ENCODE measurements at places on chromosomes 2 and 18. TPM values are rescaled to one million over a fixed set of nuclear protein-coding genes. Genes with fewer than 3 reads are reported as not detected.

DNA sequence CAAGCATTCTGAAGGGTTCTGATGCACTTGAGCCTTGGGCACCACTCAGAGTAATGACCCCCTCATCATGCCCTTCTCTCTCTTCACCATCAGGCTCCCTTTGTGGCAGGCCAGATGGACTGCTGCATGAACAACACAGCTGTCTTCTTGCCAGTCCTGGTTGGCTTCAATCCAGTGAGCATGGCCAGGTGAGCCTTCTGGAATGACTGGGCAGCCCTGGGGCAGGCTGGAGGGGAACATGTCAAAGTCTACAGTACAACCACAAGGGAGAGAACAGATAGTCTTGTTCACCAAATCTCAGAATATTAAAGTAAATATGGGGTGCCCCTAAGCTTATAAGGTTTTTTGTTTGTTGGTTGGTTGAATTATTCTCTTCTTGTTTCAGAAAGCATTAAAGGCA, 4.4 kb downstream of the GCKR start:
- DNase-seq: no peak

GRCh38 chr18:58670404-58671110, 708 bp upstream of the MALT1 start:
- peak; percentile 13 for DNase-seq

DNA sequence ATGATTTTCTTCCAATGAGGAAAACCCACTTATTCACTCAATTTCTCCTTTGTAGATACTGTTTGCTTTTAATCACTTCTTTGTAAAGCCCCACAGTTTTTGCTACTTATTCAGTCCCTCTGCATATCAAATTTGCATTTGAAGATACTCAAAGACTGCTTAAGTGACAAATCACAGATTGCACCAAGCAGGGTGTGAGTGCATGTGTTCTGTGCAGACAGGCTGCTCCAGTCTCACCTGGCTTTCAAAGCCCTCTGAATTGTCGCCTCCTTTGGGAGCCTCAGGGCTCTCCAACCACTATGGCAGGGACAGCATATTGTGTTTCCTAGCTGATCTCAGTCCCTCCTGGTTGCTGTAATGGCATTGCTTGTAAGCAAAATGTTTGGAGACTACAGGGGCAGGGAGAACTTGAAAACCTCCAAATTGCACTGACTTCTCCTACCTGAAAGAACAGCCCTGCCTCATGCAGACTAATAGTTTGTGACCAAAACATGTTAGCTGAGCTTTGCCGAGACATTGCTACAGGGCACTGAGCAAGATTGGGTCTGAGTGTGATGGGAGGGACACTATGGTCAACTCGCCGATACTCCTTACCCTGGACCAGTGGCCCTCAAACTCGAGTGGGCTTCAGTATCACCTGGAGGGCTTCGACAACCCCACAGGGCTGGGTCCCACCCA, 96.8 kb downstream of the POLE4 start:
- no peak for DNase-seq

Gene IGFBP5
- 196 TPM for total RNA-seq

Gene EMILIN1
- 88.4 TPM for total RNA-seq

- DNase-seq: no peak
Measured at GRCh38 chr2:5495586-5495985, 196.6 kb upstream of the SOX11 start.

DNA sequence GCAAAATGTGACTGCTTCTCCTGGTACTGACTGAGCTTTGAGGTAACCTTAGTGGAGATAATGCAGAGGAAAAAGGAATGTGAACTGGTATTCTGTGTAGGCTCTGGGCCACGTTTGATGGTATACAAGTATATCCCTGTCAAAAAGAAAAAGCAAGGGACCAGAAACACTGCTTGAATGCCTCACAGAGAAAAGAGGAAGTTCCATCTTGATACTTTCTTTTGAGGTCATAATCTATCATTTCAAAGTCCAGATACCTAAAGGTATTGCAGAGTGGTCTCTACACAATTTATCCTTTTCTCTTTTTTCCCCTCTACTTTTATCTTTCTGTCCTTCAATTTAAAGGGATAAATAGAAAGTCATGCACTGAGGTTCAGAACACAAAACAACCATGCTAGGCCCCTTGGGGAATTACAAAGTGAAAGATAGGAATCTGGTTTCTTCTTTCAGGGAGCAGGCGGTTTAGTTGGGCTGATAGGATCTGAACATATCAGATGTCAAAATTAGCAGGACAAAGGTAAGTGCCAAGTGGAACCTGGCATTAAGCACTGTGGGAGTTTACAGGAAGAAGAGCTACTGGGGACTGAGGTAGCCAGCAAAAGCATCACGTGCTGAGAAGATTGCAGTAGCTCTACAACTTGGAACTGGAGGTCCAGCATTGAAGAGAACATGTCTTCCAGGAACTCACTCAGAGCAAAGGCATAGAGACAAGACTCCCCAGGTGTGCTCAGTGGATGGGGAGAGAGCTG, 121.2 kb downstream of the LYPD6 start:
- DNase-seq: no peak

DNA sequence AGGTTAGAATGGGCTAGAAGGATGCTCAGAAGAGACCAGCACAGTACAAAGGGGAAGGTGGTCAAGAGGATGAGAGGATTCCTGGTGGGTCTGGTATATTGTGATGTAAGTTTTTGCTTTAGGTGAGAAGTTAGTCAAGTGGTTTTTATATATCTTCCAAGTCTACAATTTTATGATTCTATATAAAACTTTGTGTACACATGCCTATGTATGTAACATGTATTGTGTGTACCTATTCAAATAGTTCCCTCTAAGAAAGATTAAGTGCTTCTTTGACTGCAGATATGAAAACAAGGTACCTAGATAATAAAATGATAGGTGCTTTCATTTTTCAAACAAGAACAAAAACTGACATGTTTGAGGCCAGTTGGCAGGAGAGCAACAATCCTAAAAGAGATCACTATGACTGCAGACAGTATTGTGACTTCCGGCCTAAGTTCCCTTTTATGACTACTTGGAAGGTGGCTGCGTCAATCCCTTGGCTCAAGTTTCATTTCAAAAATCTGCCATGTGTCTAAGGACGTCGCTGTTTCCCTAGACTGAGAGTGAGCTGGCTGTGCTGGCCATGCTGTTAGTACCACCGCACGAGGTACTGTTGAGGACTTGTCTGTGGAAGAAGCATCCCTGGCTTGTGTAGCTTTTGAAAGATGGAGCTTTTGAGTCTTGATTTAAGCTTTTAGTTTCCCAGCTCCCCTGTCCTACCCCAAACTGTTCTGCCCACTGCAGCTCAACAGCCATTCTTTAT, 123.1 kb downstream of the PRPF40A start:
- DNase-seq: no peak

GRCh38 chr2:106863387-106863786, 22.6 kb downstream of the ST6GAL2 start:
- no peak for DNase-seq

- no peak for DNase-seq
Measured at GRCh38 chr18:45059695-45060094, 379.0 kb downstream of the SETBP1 start.

GRCh38 chr2:235263205-235264120, 230.4 kb upstream of the AGAP1 start:
- DNase-seq: peak; percentile 92

Gene NTSR2
- total RNA-seq: not detected

DNA sequence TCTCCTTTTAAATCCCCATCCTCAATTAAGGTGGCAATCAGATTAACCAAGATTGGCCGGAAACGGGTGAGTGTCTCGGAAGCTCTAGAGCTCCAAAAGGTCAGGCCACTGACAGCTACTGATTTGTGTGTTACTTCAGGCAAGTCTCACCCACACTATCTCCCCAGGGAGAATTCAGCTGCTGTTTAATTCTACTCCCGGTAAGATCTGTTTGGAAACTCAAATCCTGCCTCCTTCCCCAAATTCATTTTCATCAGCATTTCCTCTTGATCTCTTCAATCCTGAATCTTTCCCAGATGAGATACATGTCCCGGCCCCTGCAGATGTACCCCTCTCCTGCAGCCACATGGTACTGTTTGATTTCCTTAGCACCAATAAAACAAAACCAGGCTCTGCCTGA, 34.9 kb downstream of the EFR3B start:
- no peak for DNase-seq

- DNase-seq: peak; percentile 76
Measured at GRCh38 chr2:234981197-234982095, 29.6 kb downstream of the SH3BP4 start.

- DNase-seq: peak; percentile 37
Measured at GRCh38 chr2:209368914-209369313, 54.9 kb upstream of the MAP2 start.

GRCh38 chr2:178448968-178449661, 1.9 kb downstream of the PRKRA start:
- peak; percentile 37 for DNase-seq

Gene C2orf74
- 16.9 TPM for total RNA-seq

DNA sequence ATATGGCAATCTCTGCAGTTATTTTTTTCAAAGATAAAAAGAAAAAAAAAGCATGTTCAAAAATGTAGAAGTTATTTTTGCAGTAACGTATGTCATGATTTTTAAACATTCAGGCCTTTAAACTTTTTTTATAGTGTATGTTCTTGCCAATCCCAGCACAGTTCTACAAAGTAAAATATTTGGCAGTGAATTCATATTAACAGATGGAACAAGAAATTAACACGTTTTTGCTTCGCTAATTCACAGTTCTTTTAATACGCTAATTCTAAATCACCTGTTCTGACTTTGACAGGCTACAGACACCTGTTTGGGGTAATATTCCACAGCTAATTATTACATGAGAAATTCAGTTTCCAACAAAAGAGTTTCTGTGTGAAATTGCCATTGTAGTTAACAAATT, 183.2 kb downstream of the ARHGAP15 start:
- DNase-seq: no peak

DNA sequence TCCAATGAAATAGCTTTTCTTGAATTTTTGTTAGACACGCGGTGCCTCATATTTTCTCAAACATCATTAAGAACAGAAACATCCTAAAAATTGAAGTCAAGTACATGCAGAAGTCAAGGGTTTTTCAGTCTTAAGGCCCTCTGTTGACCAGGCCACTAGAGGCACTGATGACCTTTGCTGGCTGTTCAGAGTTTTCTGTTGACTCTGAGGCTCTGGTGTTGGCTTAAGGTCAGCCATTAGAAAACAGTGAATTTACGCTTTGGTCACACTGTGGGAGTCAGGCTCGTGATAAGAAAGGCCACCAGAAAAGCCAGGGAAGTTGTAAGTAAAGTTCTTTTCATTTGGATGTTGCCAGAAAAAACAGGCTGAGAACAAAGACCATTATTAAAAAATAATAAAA, 5.8 kb upstream of the UPP2 start:
- no peak for DNase-seq

Gene PROC
- 0.37 TPM for total RNA-seq

Gene CENPA
- total RNA-seq: 1.5 TPM

DNA sequence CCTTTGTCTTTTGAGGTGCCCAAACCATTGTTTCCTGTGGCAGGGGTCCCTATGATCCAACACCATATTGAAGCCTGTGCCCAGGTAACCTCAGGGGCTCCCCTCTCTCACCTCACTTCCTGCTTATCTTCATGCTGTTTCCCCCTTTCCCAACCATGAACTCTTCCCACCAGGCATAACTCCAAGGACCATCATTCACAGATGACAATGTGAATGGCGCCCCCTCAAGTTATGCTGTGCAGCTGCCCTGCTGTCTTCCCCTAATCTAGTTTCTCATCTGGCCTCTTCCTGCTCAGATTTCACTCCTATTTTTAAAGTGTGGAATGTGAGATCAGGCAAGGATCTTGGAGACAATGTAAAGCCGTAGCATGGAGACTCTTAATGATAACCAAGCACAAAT, 1.4 kb downstream of the GMPPA start:
- DNase-seq: no peak

DNA sequence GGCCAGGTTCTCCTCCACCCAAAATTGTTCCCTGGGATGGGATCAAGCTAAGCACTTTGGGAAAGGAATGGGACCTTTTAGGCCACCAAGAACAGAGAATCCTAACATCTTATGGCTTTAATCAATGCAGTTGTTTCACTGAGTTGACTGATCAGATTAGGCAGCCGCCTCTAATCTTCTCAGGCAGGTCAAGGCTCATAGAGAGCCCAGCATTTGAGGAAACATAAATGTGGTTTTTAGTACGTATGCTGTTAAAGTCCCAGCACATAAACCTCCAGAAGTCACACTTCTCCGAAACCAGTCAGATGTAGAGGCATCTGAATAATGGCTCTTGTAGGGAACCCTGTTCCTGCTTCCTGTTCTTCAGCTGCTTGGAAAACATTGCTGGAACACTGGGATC, 99.5 kb upstream of the RMDN2 start:
- no peak for DNase-seq

DNA sequence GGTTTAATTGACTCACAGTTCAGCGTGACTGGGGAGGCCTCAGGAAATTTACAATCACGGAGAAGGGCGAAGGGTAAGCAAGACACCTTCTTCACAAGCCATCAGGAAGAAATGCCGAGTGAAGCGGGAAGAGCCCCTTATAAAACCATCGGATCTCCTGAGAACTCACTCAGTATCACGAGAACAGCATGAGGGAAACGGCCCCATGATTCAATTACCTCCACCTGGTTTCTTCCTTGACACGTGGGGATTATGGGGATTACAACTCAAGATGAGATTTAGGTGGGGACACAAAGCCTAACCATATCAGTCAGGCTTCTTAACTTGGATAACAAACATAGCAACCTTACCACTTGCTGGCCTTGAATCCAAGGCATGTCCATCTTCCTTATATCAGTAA, 289.0 kb upstream of the STON1 start:
- no peak for DNase-seq

DNA sequence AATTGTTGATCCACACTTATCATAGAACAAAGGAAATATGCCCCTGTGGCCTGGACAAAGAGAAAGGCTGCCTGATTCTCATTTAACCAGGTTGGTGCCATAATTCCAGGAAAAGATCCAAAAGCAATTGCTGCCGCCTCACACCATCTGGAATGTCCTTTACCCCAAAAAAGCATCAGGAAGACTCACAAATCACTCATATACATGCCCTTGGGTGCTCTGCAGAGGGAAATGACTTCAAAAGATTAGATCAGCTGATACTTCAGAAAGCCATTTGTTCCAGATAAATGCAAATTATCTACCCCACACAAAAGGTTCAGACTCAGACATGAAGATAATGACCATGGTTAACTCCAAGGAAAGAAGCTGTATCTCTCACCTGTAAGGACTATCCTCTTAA, 285.8 kb downstream of the C1D start:
- no peak for DNase-seq

Gene ZNF516
- total RNA-seq: 45.4 TPM

Gene HAAO
- 12.5 TPM for total RNA-seq

GRCh38 chr2:109649736-109650695, 35.9 kb downstream of the SOWAHC start:
- DNase-seq: no peak

GRCh38 chr2:11450791-11451190, 15.2 kb downstream of the E2F6 start:
- DNase-seq: no peak

Gene C2orf49
- total RNA-seq: 18.7 TPM

DNA sequence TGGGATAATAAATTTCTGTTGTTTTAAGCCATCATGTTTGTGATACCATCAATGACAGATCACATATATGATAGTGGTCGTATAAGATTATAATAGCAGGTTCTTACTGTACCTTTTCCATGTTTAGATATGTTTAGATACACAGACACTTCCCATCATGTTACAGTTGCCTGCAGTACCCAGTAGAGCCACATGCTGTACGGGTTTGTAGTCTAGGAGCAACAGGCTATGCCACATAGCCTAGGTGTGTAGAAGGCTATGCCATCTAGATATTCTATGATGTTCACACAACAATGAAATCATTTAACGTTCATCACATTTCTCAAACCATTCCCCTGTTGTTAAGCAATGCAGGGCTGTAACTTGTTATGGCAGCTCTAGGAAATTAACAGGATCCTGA, 132.9 kb upstream of the SH3BP4 start:
- no peak for DNase-seq

Measured in lung (tissue), 17 donors.